CD4-positive, alpha-beta T cell treated with Interleukin-6 at 100 ng/mL for 8 hours (primary cell): ENCODE measurements at places on chromosomes 1 and 21.

DNA sequence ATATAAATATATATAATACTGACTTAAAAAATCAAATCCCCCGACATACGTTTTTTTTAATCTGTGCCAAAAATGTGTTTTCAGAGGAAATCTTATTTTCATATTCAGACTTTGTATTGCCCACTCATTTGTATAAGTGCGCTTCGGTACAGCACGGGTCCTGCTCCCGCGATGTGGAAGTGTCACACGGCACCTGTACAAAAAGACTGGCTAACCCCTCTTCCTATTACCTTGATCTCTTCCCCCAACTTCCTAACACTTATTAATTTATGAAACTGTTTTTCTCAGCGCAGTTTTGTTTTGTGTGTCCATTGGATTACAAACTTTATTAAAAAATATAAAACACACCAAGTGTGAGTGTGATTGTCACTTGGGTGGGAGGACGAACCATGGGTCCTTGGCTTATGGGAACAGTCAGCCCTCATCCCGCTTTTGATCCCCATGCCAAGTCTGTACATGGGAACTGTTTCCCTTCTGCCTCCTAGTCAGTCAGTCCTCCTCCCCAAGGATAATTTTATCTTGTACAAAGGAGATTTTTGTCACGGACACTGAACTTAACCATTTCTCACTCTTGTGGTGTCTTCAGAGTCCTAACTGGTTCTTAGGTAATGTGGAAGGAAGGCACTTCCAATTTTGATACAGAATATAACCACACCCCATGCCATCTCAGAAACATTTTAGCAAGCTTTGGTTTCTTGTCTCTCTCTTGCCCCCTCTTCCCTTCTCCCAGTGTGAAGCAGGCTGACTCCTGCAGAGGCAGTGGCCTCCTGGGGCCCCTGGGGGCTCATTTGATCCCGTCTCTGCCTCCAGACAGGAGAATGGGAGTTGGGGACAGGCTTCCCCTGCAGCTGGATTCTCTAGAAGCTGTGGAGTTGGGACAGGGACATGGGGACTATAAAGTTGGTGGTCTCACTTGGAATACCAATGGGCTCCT lies 35.5 kb downstream of the ZBTB17 start:
- DNase-seq = no peak

- DNase-seq = no peak
Measured at GRCh38 chr1:38138498-38139233, 92.1 kb upstream of the POU3F1 start.

GRCh38 chr1:40593449-40594186 lies 62.2 kb downstream of the ZNF684 start:
- no peak for DNase-seq

GRCh38 chr1:238652346-238652968 lies 733.9 kb upstream of the CHRM3 start:
- no peak for DNase-seq

DNA sequence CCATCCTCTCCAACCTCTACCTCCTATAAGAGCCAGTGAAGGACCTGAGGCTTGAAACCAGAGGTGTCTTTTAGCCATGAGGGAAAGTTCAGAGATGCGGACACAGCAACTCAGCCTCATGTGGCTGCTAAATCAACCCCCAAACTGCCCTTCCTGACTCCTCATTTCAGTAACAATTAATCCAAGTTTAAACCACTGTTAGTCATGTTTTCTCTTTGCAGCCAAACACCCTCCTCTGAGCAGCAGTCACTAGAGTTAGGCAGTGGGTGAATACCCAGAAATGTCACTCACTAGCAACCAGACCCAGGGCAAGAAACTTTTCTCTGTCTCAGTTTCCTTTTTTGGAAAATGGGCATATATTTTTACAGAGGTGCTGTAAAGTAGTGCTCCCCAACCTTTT lies 71.2 kb downstream of the KCNJ15 start:
- no peak for DNase-seq

- no peak for DNase-seq
Measured at GRCh38 chr1:108892356-108893140, 15.8 kb downstream of the GPSM2 start.

DNA sequence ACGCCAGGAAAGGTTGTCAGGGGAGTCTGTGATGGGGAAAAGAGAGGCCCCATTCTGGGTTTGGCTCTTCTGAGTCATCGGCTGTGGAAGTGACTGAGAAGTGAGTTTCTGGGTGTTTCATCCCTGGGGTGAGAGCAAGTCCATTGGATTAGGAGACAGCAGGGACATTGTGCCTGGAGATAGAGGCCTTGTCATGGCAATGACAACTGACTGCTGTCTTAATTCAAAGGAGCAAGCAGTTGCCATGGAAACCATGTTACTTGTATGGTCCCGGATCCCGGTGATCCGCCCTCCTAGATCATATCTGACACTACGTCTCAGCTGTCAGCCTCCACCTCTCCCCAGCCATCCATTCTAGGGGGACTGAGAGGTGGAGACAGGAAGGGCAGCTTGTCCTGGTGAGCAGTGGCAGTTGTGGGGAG lies 34.4 kb downstream of the KIAA0040 start:
- DNase-seq = no peak

DNA sequence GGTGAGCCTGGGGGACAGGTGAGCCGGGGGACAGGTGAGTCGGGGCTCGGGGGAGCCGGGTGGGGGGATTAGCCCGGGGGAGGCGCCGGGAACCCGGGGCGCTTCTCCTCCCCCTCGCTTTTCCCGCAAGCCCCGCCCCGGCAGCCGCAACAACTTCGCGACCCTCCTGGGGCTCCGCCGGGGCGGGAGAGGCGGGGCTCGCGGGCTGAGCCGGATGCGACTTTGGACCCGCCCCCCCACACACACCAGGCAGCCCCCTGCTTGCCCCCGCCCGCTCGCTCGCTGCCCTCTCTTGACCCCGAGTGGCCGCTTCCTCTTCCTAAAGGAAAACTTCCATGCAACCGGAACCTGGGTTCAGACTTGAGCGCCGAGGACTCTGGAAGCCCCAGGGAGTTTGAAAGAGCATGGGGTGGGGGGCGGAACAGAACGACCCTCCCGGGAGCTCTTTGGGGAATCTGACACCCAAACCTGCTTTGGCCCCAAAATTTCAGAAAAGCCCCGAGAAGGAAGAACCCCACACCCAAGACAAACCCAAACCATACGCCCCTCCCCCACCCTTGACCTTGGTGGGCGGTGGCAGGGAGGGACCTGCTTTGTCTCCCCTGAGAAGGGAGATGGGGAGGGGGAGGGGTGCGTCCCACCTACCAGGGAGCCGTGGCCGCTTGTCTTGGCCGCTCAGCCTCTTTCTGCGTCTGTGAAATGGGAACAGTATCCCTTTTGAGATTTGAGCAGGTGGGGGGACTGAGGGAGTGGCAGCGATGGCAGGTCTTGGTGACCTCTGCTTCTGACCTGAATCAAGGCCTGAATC lies 550 bp downstream of the ARHGEF16 start:
- DNase-seq = no peak

- no peak for DNase-seq
Measured at GRCh38 chr1:110111081-110111480, 1.2 kb upstream of the UBL4B start.

DNA sequence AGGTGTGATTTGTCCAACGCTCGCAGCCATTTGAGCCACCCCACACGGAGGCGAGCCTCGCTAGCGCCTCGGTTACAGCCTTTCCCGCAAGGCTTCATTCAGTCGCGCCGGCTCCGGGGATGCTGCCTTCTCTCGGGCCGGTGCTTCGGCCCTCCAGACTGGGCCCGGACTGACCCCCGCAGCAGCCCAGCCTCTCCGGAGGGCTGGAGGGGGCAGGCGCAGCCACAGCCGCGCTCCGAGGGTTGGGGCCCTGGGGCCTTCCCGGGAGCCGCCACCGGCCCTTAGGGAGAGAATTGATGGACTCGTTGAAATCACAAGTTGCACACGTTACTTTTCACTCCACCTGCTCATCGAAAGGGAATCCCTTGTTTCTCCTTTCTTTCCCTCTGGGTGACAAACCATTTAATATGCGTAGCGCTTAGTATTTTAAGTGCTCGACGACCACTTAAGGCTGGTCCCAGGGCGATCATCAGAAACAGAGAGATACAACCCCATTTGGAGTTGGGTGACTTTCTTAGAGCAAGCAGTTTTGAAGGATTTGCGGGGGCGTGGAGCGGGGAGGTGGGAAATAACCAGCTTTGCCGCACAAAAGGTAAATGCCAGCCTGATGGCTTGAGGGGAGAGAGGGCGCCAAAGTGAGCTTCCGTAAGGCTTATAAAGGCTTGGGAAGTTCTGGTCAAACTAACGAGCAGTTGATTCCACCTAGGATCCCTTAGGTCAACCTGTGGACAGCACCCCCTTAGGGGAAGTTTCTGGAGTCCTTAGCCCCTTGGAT lies 24.6 kb upstream of the ENAH start:
- DNase-seq = no peak

GRCh38 chr1:119083980-119084379 lies 56.5 kb downstream of the WARS2 start:
- no peak for DNase-seq

DNA sequence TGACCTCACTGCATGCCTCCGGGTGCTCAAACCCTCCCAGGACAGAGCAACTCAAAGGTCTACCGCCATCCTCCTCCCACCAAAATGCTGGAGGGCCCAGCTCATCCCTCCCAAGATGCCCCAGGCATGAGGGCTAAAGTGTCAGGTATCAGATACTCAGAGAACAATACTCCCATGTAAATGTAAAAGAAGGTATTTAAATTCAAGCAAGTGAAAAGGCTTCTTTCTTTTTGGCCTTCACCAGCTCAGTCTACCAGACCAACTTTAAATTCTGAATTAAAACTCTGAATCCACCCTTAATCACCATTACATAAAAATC lies 3.0 kb downstream of the PARP1 start:
- DNase-seq = no peak

- DNase-seq = peak; percentile 8
Measured at GRCh38 chr1:32817815-32818786, 648 bp downstream of the S100PBP start.

DNA sequence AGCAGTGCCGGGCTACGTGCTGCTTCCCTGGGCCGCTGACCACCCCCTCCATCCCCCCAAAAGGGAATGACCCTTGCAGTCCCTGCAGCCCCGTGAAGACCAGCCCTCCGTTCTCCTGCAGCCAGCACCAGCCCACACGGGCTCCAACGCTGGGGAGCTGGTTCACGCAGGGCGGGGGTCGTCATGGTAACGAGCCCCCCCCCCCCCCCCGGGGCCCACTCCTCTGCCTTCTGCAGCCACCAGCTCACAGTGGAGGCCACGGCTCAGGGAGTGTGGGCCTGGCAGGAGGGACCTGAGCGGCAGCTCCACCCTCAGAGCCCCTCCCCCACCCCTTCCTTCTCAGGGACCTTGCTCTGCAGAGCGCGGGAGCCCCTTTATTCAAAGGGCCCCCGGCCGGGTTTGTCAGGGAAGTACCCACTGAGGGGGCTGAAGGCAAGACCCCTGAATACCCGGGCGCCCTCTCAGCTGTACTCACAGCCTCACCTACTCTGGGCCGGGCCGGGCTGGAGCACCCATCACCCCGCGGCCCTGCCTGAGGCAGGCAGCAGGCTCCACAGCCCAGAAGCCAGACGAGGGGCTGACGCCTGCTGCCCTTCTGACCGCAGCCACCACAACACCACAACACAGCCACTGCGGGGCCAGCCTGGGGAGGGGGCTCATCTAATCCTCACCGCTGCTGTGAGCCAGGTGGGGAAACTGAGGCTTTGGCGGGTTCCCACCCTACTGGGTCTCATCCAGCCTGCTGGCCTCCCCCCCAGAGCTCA lies 12.6 kb downstream of the MEGF6 start:
- DNase-seq = no peak

DNA sequence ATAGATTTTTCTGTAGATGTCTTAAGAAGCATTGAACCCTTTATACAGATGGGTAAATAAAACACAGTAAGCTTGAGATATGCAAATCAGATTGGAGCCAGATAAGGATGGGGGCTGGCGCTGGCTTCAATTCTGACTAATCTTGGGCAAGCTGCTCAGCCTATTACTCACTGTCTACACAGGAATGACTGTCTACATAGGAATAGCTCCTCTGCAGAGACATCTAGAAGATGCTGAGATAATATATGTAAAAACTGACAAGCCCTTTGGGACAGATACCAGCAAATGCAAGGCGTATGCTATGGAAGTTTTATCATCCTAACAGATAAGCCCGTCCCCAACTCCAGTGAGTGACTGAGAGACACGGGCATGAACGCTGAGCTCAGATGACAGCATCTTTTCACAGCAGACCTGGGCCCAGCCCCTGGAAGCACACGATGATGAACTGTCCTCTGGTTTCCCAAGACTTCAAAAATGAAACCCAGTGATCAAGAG lies 1.7 kb downstream of the CLDN14 start:
- DNase-seq = no peak

DNA sequence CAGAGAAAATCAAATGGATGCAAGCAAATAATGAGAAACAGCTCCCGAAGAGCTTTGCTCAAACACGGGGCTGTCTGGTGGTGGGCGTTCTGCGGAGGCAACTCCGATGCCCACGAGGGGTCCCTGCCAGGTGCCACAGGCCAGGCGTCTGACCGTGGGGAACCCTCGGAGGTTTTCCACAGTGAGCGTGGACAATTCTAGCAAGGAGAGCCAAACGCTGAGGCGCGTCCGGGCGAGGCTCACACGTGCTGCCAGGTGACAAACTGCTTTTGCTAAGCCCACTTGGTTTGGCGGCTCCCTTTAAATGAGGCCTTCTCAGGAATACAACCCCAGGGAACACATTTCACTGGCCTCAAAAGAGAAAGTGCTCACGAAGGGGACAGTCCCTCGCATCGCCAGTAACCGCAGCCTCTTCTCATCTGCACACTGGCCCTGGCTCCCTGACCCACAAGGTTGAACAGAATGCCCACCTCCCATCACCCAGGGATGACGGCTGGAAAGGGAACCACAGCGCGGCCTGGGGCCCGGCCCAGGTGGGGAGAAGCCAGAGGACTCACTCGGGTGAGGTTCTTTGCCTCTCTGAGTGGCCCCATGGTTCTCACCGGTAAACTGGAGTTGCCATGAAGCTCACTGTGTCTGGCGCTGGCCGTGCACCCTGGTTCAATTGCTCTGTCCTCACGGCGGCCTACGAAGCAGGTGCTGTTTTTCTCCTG lies 97.4 kb downstream of the PRDM16 start:
- no peak for DNase-seq

DNA sequence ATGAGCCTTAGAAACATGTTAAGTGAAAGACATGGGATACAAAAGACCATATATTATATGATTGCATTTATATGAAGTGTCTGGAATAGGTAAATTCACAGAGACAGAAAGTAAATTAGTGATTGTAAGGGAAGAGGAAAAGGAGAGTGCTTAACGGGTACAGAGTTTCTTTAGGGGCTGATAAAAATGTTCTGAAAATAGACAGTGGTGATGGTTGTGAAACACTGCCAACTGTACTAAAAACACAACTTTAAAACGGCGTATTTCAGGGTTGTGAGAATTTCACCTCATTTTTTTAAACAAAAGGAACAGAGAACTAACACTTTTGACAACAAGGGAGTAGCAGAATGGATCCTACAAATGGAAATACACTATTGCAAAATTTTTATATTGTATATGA lies 13.4 kb downstream of the COP1 start:
- DNase-seq = no peak
